ENCODE measurements at places on chromosomes 1 and 21.

GRCh38 chr1:112325504-112325903, 70.5 kb upstream of the CTTNBP2NL start:
- no peak for DNase-seq

GRCh38 chr1:178408871-178409270, 87.9 kb downstream of the CLEC20A start:
- no peak for DNase-seq

DNA sequence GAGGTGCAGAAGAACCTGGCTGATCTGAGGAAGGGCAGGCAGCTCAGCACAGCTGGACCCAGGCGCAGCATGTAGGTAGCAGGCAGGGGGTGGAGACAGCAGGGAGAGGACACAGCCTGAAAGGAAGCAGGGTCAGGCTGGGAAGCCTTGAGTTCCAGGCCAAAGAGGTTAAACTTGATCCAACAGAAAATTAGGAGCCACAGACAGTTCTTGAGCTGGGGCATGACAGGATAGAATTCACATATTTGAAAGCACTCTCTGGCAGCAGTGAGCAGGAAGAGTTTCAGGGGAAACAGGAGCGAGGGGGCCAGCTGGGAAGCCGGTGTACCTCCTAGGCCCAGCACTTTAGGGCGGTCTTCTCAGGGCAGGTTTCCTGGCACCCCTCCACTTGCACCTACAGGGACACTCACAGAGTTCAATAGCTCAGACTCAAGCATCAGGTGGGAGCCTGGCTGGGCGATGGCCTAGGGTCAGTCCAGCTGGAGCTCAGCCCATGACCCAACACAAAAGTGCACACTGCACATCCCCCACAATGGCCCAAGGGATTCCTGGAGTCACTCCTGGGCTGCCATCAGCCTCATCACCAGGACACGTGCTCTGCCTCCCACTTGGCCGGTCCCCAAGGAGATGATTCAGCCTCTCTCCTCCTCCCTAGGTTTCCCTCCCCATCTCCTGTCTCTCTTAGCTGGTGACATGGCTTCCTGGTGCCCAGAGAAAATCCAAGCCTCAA, 22.7 kb downstream of the MATN1 start:
- DNase-seq, result no peak

DNA sequence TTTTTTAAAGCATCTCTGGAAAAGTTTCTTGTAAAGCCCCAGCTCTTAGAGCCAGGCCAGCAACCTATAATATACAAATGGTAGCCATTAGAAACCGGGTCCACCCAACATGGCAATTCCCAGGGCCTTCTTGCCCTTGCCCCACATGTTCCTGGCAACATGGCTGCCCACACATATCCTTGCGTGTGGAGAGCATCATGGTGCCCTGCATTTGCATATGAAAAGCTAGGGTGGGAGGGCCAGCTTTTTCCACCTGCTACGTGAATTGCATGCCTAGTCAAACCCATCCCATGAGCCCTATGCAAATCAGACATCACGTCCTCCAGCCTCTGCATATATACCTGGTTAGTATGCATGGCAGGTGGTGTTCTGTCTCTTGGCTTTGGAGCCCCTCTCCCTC, 88.2 kb downstream of the RABGAP1L start:
- DNase-seq, result no peak

DNA sequence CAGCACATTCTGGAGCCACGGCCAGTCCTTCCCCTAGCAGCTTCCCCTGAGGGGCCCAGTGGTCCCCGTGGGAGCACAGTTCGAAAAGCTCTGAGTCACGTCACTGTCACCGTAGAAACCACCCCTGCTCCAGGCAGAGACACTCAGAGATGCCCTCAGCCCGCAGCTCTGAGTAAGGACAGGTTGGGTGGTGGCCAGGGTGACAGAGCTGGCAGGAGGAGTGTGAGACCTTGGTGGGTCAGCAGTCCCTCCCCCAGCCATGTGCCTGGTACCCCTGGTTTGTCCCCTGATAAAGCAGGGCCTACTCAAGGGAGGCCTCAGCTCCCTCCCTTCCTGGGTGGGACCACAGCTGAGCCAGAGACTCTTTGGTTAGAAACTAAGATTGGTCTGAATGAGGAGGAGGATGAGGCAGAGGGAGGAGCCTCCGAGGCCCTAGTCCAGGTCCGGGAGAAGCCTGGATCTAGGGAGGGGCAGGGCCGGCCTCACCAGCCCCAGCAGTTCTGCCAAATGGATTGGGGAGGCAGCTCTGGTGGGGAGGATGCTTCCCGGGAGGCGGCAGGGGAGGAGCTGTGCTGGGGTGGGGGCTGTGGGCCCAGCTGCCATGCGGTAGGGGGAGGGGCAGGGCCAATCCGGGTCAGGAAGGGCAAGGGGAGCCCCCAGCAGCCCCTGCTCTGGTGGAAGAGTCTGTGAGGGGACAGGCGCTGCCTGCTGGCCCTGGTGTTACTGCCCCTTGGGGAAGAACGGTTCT, 55.2 kb downstream of the SLC9A1 start:
- peak; percentile 14 for DNase-seq
